ENCODE measurements at places on chromosomes 16 and 17.

DNA sequence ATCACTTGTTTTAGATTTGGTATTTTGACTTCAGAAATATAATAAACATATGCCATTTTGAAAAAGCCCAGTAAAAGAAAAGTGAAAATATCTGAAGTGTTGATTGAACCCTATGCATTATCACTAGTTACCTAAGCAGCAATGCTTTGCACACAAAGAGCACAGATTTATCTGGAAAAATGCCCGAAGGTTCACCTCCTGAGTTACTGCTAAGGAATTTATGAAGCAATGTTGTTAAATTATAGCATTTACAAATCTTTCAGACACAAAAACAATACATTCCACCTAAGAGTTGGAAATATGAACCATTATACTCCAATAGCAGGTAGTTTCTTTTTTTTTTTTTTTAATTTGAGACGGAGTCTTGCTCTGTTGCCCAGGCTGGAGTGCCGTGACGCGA is 38.9 kb upstream of the GHDC start:
- DNase-seq: no peak

- DNase-seq: no peak
Observed at GRCh38 chr16:78679546-78679945, 580.1 kb downstream of the WWOX start.

GRCh38 chr16:7324321-7324720 is 8.3 kb upstream of the RBFOX1 start:
- no peak for DNase-seq

GRCh38 chr17:35448214-35448898 is at the start of gene SLFN13:
Gene SLFN13, minus strand, starts transcription at chr17:35448766. Its CDS starts 3,086 bp downstream, at chr17:35445680.
- DNase-seq: peak; percentile 88

DNA sequence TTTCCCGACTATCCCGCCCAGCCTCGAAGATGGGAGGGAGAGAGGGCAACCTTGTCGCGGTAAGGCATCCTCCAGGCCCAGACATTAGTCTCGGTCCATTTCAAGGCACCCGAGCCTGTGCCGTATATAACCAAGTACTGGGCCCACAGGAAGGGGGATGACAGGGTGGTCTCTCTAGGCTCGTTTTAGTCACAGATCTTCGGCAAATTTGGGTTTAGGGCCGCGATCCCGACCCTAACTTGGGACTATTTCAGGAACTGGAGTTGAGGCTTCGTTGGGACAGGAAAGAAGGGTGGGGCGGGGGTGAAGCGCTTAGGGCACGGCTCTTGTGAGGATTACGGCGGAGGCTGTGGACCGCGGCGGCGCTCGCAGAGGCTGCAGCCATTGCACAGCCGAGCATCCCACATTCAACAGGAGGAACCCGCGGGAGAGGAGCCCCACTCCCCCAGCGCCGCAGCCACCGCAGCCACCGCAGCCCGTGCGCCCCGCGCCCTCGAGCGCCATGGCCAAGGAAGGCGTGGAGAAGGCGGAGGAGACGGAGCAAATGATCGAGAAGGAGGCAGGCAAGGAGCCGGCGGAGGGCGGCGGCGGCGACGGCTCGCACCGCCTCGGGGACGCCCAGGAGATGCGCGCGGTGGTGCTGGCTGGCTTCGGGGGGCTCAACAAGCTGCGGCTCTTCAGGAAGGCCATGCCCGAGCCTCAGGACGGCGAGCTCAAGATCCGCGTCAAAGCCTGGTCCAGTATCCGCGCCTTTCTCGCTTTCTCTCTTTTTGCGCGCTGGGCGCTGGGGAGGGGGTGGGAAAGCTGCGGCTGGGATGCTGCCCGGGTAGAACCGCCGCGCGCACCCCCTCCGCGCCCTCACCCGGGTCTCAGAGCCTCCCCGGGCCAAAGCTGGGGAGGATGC is at the start of gene VAT1L:
Gene VAT1L (plus strand): TSS at position 384 of the 904 bp plus-strand sequence. CDS start 119 bp downstream, at position 503.
- DNase-seq: peak; percentile 45

- peak; percentile 41 for DNase-seq
Observed at GRCh38 chr17:45088741-45089140, 27.6 kb downstream of the NMT1 start.

DNA sequence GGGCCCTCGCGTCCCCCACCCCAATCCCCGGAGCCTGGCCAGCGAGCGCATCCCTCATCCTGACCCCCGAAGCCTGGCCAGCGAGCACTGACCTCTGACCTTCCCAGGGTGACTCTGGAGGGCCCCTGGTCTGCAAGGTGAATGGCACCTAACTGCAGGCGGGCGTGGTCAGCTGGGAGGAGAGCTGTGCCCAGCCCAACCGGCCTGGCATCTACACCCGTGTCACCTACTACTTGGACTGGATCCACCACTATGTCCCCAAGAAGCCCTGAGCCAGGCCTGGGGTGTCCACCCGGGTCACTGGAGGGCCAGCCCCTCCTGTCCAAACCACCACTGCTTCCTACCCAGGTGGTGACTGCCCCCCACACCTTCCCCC is 2.3 kb downstream of the TPSD1 start:
- DNase-seq: no peak

DNA sequence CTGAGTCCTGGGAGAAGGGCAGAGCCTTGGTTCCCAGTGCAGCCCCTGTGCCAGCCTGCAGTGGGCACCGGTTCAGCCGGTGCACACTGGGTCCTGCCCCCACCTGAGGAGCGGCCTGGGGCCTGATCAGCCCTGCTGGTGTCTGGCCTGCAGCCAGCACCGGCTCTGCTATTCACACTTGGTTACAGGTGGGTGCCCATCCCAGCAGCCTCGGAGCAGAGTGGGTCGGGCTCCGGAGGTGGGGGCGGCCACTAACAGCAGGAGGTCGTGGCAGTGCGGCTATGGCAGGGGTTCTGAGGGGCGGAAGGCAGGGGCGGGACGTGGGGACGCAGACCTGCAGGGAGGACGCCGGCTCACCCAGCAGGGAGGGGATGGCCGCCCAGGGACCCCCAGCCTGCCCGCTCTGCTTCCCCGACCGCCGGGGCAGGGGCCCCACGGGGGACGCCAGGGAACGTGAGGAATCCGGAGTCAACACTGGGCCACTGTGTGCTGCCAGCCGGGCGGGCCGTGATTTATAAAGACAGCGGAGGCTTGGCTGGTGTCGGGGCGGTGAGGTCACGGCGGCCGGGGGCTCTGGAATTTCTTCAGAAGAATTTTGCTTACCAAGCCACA is 20.3 kb downstream of the METRNL start:
- DNase-seq: peak; percentile 50

- peak; percentile 41 for DNase-seq
Observed at GRCh38 chr16:6081320-6081976, 983.9 kb upstream of the EEF2KMT start.

- peak; percentile 66 for DNase-seq
Observed at GRCh38 chr17:34146440-34147043, 108.5 kb upstream of the CCL2 start.

DNA sequence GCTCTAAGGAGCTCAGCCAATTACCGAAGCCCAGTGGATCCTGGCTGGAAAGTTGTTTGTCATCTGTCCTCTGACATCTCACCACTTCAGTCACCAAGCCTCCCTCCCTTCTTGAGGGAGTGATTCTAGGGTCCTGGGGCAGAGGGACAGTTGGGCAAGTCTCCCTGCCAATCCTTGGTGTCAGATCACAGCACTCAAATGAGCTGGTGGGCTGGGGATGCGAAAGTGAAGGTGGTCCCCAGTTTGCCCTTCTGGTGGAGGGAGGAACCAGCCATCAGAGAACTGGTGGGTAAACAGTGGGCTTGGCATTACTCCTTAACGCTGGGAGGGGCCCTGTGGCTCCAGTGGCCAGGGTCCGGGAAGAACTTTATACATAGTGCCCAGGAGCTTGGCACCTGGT is 4.4 kb upstream of the CALB2 start:
- DNase-seq: no peak

DNA sequence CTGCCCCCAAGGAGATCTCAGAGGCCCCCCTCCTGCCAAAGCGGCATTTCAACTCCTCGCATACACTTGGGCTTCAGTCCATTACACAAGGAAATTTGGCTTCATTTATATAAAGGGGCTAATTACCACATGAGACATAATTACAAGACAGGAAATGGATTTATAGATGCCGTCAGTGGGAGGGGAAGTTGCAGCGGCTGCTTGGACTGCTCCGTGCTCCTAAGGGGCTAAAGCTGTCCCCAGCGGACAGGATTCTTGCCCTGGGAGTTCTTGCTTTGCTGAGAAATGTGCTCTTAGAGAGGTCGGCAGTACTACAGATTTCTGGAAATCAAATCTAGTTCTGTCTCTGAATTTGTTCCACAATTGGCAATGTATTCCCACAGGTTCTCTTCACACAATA is 57.2 kb upstream of the NLK start:
- DNase-seq: no peak

DNA sequence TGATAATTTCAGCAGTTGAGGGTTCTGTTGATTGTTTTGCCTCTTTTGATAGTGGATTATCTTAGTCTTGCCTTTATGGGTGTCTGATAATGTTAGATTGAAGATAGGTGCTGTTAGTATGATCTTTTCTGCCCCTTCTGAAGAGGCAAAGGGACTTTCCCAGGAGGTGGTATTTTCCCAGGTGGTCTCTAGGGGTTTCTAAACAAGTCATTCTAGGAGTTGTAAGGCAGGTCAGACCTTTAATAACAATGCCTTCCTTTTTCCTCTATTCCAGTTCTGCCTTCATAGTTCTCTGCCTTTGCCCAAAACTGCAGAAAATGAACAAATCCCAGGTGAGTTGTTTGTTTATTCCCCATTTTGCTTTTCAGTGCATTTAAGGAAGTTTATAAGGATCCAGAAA is 4.3 kb downstream of the ZFP1 start:
- no peak for DNase-seq
